ENCODE measurements at places on chromosomes 3 and 15. TPM values are rescaled to one million over a fixed set of nuclear protein-coding genes. Genes with fewer than 3 reads are reported as not detected.

DNA sequence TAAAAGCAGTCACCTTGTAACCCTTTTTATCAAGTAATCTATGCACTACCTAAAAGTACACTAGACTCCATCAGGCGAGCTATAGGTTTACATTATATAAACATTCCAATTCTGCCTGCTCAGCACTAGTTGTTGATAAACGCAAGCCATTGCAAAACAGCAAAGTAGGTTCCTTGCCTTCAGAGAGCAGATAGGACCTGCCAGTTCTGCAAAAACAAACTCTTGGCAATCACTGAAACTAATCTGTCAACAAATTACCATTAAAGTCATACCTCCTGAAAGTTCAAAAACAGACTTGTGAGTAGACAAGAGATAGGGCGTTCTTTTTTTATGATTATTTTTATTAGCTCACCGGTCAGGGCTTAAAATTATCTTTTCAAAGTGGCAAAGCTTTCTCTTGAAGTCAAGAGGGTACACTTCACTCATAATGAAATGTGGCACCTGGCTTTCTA is 392.5 kb downstream of the FOXP1 start:
- no peak for DNase-seq

- DNase-seq = no peak
Observed at GRCh38 chr15:87268675-87269074, 987.9 kb downstream of the NTRK3 start.

DNA sequence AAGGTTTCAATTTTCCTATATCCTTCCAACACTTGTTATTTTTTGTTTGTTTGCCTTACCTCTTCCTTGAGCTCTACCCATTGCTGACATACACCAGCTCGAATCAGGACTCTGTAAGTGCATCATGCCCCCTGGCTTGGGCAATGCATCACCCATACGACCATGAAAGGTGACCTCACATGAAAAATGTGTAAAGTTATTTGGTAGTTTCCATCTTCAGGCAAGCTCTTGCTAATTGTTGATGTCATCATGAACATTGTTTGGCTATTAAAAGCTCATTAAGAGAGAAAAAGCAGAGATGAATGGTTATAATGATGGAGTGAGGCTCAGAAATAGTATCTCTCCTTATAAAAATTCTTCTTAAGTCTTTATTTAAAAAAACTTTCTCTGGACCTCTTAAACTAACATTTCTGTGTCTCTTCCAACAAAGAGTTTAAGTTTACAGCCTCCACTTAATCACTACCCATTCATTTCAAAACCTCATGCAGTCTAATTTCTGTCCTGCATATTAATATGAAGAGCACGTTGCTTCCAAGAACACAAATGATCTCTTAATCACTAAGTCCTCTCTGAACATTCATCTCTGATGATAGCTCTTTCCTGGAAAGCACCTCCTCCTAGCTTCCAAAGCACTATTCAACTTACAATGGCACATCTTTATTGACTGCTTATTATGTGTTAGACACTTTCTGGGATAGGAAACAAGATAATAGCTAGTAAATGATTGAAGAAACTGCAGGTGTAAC is 236.3 kb downstream of the NFKBIZ start:
- no peak for DNase-seq

- DNase-seq = no peak
Observed at GRCh38 chr15:63089260-63090043, 32.2 kb upstream of the LACTB start.

DNA sequence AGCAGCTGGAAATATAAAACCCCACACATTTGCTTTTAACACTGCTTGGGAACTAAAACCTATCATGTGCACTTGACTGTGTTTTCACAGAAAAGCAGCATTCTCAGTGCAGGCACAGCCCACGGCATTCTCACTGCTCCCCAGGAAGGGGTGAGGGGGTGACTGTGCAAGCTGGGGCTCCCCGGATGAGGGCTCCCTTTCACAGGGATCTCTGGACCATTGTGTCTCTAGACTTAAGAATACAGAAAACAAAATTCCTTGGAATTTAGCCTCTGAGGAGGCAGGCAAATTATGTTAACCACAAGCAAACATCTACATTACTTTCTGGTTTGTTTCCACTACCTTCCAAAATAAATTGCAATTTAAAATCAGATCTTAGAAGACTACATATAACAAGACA is 100.3 kb downstream of the FSIP1 start:
- no peak for DNase-seq

DNA sequence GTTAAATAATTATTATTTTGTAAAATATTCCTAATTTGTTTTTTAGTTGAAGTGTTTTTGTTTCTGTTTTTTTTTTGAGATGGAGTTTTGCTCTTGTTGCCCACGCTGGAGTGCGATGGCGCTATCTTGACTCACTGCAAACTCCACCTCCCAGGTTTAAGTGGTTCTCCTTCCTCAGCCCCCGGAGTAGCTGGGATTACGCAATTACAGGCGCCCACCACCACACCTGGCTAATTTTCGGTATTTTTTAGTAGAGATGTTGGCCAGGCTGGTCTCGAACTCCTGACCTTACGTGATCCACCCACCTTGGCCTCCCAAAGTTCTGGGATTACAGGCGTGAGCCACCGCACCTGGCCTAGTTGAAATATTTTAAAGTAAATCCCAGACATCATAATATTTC is 48.7 kb upstream of the GATM start:
- no peak for DNase-seq

GRCh38 chr15:90325726-90326125 is 26.4 kb upstream of the ZNF774 start:
- DNase-seq = no peak

DNA sequence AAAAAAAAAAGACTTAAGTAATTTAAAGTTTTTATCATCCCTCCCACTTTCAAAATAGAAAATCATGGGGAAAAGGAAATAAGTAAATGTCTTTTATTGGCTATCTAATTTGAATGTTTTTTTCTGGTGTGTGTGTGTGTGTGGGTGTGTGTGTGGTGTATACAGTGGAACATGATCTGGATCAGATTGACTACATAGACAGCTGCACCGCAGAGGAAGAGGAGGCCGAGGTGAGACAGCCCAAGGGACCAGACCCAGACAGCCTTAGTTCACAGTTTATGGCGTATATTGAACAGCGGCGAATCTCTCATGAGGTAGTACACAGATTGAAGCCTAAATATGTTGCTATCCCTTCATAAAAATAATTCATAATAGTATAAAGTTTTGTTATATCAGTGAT is 44.5 kb downstream of the LRCH3 start:
- DNase-seq = no peak

DNA sequence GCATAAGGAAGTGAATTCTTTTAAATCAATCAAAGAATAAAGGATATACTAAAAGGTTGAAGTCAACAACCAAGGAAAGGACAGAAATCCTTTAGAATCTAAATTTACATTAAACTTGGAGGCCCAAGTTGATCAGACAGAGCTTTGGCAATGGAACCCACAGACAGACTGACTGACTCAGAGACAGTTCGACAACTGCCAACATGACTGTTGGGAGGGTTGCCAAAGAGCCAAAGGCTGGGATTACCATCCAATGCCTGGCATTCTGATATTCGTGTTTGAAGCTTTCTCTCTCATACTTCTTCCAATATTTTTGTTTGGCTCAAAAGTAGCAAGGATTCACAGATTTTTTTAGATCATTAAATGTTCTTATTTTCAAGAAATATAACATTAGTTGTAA is 406.1 kb downstream of the PLCL2 start:
- DNase-seq = no peak

DNA sequence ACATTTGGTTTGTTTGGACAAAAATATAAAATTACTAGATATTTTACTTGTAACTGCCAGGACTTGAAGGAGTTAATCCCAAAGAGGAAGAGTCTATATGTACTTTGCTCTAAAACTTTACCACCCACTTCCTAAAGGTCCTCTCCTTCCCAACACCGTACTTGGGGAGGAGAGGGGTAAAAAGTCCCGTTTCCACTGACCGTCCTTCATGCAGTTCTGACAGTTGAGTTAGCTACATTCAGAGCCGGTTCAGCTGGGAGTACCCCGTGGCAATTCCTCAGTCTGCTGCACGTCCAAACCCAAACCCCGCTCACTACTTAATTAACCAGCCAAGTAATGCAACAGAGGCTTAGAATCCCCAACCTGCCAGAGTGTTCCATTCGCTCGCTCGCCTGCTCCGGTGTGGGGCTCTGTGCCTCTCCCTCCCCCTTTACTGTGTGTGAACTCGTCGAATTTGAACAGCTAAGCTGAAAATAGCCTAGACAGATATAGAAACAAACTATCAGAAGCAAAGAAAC is 519.7 kb downstream of the FOXP1 start:
- DNase-seq = peak; percentile 53

- DNase-seq = peak; percentile 91
Observed at GRCh38 chr15:67024314-67024997, 40.9 kb upstream of the SMAD3 start.

- peak; percentile 15 for DNase-seq
Observed at GRCh38 chr3:14123308-14124222, 1.1 kb downstream of the CHCHD4 start.

- peak; percentile 72 for DNase-seq
Observed at GRCh38 chr3:129485721-129486663, 42.4 kb upstream of the RHO start.

DNA sequence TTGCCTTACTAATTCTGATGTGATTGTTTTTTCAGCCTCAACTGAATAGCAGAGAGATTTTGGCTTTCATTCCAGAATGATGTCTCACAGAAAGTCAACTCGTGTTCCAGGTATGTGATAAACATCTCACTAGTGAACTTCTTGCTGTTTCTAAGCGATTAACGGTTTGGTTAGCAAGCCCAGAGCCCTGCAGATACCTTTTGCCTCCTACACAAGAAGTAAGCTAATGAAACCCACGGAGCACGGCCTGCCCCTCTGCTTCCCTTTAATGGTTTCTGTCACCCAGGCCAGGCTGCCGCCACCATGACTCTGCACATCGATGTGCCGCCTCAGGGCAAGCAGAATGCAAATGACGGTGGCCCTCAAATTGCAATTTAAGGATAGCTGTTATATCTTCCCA is 155.9 kb upstream of the ICE2 start:
- DNase-seq = no peak

- peak; percentile 16 for DNase-seq
Observed at GRCh38 chr3:143975554-143976152, 4.0 kb downstream of the DIPK2A start.

GRCh38 chr3:101011136-101011535 is 17.9 kb upstream of the ABI3BP start:
- no peak for DNase-seq

GRCh38 chr3:186599142-186599784 is 13.6 kb upstream of the AHSG start:
- no peak for DNase-seq

- DNase-seq = peak; percentile 63
Observed at GRCh38 chr3:194277104-194277785, 73.9 kb downstream of the CPN2 start.

GRCh38 chr3:56683122-56683817 is at the start of gene TASOR:
TASOR (minus strand) TSS chr3:56683265; CDS start chr3:56683006, 259 bp downstream.
- DNase-seq = peak; percentile 86

- no peak for DNase-seq
Observed at GRCh38 chr3:15682561-15683185, 81.1 kb downstream of the BTD start.

- no peak for DNase-seq
Observed at GRCh38 chr3:159637883-159638542, 350.6 kb upstream of the IL12A start.

DNA sequence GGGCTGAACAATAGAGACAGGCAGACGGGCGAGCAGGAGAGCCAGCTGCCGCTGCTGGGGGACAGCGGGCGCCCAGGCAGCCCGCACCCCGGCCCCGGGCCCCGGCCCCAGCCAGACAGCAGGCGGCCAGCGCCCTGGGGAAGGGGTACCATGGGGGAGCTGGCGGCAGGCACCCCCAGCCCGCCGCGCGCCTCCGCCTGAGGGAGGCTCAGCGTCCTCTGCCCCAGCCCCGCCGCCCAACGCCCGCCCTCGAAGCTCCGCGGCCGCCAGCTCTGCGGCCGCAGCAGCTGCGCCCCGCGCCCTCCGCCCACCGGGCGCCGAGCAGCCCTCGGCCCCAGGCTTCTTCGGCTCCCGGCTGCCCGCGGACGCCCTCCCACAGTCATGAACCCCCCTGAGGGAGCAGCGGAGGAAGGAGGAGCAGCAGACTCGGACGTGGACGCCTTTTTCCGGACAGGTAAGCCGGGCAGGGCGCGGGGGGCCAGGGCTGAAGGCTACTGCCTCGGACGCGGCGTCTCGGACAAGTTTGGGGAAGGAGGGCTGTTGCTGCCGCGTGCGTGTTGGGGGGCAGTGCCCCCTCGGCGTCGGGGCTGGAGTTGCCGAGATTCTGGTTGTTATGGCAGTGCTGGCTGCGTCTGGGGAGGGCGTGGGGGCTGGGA is 41.6 kb upstream of the ROPN1 start:
- no peak for DNase-seq

- DNase-seq = no peak
Observed at GRCh38 chr3:132267391-132267993, 49.7 kb upstream of the ACP3 start.

DNA sequence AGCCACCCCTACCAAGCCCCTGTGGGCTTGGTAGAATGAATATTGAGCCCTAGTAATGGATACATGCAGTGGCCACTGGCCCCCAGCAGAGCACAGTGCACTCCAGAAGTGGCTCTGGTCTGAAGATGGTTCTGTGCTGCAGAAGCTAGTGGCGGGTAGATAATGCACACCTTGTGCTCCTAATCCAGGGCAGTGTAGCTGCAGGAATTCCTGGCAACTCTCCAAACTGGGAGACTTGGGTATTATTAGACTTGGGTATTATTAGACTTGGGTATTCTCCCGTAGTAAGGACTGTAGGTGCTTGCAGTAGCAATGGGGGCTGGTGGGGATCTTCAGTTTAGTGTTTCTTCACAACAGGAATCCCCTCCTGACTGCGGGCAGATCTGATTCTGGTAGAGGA is 34.7 kb downstream of the NUSAP1 start:
- no peak for DNase-seq

DNA sequence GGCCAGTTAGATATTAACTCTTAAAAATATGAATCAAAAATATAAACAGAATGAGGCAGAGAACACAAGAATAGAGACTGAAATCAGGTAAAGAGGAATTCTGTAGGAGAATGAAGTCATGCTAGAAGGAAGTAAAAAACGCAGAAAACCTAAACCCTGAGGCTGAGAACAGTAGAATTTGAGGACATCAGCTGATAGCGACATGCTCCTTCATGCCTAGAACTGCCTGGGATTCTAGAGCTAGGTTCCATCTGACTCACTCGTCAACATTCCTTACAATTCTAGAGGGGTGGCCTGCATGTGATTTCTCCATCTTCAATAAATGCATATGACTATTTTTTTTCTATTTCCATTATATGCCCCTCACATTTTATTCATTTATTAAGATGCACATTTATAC is 343.0 kb downstream of the ROBO1 start:
- DNase-seq = no peak

ARL13B gene
- total RNA-seq = 15.4 TPM

IL17RE gene
- total RNA-seq = 0.43 TPM

P2RY12 gene
- total RNA-seq = not detected

AKAP13 gene
- 207 TPM for total RNA-seq

ACP3 gene
- 5.8 TPM for total RNA-seq

CD80 gene
- 0.74 TPM for total RNA-seq

DCBLD2 gene
- 211 TPM for total RNA-seq

RCN2 gene
- 78.3 TPM for total RNA-seq

PP2D1 gene
- 22.8 TPM for total RNA-seq

TJP1 gene
- 315 TPM for total RNA-seq

All from testis (tissue), 5 donors.